8988T (cell line): ENCODE measurements at places on chromosomes 1 and 21.

DNA sequence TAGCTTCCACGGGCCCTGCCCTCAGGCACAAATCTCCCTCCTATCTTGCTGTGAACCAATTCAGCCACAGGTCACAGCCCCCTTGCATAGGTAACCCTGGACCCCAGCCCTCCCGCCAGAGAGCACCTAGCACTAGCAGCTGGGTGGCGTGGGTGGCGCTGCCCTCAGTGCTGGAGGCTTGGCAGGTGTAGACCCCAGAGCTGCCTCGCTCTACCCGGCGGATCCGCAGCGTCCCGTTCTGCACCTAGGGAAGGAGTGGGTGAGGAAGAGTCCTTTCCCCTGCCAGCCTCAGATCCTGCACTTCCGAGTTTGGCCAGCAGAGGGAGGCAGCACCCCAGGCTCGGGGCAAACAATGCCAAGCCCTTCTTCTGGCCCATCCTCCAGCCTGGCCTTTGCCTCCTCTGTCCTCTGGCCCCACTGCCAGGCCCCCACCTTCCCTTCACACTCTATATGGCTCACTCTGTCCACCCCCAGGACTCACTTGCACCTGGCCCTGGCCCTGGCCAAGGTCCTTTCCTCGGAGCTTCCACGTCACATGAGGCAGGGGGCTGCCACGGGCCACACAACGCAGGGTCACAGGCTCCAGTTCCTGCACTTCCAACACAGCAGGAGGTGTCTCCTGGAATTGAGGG, 9.0 kb downstream of the IGSF9 start:
- DNase-seq = peak; percentile 90

- no peak for DNase-seq
These were observed 1.8 kb downstream of the ELAPOR1 start for GRCh38 chr1:109115685-109116084.

DNA sequence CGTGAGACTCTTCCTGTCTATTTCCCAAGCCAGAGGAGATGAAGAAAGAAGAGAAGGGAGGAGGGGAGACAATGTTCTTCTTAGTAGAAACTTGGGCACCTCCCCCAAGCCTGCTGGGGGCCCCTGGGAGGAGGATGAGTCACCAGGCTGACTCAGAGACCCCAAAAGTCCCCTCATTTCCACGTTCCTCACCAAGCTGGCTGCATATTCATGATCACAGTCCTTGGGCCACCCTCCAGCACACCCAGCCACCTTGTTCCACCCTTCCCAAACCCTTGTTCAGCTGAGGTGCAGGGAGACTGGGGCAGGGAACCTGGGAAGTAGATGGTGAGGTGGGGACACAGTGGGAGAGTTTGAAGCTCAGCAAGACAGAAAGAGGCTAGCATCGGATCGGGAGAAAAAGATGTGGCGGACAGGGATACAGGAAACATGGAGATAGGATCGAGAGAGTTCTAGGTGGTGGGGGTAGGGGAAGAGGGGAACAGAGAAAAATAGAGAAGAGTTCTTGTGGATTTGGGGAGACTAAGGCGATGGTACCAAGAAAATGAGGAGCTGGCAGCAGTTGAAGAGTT, 712 bp downstream of the RAB13 start:
- no peak for DNase-seq

DNA sequence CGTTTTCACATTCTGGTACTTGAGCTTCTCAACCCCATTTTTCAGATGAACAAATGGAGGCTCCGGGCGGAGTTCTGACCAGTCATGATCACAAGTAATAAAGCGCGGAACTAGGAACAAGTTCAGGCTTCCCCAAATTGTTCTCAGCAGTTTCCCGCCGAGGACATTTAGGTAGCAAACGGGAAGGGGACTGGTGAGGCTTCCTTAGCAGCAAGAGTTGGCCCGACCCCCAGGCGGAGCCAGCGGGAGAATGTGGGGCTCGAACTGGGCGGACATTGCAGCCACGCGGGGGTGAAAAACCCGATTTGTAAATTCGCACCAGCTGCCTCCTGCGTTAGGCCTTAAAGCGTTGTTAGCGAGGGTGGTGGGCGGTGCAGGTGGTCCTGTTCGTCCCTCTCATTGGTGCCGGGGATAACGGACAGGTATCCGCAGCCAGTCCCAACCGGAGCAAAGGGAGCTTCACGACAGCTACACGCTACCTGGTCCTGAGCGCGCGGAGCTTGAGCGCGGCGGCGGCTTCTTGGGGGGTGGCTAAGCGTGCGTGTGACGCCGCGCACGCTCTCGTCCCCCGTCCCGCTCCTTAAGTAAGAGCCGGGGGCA, 15.3 kb downstream of the SEMA6C start:
- DNase-seq = no peak

DNA sequence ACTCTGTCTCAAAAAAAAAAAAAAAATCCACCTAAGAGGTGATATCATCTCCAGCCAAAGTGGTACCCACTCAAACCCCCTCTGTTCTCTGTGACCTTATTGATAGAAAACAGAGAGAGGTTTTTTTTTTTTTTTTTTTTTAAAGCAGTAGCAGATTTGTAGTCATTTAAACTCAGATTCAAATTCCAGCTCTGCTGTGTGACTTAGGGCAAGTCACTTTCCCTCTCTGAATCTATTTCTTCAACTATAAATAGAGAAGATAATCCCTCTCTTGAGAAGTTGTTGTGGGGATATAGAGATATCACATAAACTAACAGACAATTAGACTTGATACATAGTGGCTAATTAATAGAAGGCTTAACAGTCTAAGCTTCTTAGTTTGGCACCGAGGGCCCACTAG, 48.4 kb downstream of the NKAIN1 start:
- no peak for DNase-seq

DNA sequence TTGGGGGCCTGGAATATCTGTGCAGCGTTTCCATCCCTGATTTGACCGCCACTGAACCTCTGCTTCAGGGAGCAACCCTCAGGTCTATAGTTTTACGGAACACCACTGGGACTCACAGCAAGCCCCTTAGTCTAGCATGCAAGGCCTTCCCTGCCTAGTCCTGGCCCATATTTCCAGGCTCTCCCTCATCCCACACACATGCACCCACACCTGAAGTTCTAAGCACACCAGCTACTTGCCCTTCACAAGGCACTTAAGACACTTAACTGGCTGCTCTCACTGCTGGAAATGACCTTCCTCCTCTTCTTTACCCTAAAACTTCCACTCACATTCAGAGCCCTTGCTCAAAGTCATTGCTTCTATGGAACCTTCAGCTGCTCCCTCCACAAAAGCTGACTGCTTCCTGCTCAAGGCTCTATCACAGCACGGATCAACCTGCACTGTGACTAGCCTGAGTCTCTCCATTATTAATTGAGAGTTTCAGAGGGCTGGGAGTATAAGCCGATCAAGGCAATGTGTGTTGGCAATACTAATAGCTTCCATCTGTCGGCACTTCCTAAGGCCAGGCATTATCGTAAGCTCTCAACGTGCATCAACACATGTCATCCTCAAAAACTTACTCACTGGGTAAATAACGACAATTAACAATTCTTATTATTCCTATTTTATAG, 84.3 kb downstream of the RRAGC start:
- DNase-seq = no peak

DNA sequence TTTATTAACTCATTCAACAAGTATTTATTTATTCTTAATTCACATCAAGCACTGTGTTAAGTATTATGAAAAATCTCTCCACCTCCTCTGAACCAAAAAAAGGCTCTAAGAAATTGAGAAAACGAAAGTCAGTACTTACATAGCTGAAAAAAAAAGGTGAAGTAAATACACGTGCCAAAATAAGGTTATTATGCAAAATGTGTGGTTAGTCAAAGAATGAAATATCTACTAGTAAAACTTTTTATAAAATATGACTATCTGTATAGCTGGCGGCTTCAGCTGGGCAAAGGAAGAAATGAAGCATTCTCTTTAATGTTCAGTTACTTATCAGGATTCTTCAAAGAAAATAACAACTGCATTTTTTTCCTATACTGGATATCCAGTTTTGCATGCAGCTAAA, 35.5 kb upstream of the ASPM start:
- no peak for DNase-seq

GRCh38 chr1:162175379-162176081, 106.0 kb downstream of the NOS1AP start:
- DNase-seq = no peak

DNA sequence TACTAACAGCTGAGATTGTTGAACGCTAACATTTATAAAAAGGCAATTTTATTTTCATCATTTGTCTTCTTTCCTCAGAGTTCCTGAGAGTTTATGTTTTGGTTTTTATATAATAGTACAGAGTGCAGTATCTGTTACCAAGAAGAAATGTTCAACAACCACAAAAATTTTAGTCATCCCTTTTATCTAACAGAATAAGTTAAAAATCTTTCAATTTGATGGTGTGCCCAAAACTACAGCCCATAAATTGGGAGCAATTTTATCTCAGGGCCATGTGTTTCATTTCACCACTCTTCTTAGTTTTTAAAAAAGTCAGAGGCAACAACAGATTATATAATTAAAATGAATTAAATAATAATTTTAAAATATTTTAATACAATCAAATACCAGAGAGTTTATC, 37.1 kb downstream of the NEXN start:
- no peak for DNase-seq

DNA sequence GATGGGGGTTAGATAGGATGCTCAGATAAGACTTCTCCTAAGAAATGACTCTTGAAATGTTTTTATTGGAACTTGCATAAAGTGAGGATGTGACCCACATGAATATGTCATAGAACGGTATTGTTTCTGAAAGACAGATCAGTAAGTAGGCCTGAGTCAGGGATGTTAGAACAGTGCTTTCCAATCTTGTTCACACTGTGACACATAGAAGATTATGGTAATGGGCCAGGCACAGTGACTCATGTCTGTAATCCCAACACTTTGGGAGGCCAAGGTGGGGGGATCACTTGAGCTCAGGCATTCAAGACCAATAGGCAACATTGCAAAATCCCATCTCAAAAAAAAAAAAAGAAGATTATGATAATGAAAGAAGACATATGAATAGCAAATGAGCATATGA, 32.9 kb downstream of the FMO4 start:
- DNase-seq = no peak

DNA sequence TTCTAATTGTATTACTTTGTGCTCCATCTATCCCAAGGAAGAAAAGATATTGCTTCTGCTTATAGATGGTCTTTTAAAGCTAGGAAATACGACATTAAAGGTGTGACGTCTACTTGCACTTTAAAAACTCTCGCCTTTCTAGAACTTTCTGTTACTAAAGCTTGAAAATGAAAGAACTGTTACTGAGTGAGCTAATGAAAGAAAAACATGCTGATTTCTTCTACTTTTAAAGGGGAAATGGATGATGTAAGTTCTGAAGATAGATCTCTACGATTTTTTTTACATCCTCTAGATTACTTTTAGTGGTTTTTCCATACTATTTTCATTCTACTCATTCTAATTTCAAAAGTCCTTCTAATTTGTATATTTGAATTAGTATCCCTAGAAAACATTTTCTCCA, 387.5 kb downstream of the USP25 start:
- no peak for DNase-seq

GRCh38 chr1:165927169-165927568, 99.8 kb downstream of the UCK2 start:
- no peak for DNase-seq

GRCh38 chr1:17452686-17453085, 13.2 kb upstream of the RCC2 start:
- no peak for DNase-seq

DNA sequence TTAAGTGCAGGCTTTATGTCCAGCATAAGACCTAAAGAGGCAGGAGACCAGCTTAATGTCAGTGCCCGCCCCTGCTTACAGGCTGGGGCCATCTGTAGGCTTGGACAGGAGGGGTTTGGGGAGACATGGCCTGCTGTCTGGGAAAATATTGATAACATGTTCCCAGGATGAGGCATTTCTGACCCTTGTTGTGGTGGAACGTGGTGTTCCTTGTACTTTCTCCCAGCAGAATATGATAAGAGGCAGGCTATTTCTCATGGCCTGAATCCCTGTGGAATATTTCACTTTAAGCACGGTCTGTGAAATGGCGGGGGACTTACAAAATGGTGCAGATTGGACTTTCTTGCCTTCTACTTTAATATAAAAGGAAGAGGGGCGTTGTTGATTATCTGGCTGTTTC, 41.9 kb upstream of the PLA2G5 start:
- no peak for DNase-seq

DNA sequence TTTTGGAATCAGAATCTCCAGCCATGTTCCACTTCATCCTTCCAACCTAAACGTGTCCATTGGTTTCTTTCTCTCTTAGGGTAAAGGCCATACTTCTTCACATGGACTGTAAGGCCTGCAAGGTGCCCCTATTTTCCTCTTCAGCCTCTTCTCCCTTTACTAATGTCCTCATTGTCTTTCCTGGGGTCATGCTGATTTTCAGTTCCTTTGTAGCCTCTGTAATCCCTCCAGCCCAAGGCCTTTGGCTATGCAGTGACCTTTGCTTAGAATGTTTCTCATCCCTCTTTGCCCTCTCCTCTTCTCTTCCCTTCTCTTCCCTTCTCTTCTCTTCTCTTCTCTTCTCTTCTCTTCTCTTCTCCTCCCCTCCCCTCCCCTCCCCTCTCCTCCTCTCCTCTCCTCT, 112.5 kb downstream of the SPATA46 start:
- DNase-seq = no peak

DNA sequence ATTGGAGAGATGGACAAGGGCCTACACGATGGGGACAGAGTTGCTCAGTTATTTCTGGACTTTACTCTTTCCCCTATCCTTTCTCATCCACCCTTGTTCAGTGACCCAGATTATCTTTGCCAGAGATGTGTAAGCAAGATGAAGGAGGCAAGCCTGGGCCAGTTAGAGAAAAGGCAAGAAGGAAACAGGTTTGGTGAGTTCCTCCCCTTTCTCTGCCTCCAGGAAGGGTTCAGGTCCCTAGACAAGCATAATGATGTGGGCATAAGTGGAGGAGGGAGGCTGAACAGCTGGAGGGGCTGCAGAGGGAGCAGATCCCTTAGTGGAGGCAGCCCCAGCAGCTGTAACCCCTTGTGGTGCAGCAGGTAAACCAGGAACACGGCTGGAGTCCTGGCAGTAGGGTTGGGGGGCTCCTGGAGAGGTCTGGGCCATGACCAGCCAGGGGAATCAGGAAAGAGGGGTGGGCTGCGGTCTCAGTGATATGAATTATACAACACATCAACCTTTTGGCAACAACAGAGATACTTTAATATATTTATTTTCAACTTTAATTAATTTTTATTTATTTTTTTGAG, 9.2 kb upstream of the CDC42 start:
- DNase-seq = no peak

DNA sequence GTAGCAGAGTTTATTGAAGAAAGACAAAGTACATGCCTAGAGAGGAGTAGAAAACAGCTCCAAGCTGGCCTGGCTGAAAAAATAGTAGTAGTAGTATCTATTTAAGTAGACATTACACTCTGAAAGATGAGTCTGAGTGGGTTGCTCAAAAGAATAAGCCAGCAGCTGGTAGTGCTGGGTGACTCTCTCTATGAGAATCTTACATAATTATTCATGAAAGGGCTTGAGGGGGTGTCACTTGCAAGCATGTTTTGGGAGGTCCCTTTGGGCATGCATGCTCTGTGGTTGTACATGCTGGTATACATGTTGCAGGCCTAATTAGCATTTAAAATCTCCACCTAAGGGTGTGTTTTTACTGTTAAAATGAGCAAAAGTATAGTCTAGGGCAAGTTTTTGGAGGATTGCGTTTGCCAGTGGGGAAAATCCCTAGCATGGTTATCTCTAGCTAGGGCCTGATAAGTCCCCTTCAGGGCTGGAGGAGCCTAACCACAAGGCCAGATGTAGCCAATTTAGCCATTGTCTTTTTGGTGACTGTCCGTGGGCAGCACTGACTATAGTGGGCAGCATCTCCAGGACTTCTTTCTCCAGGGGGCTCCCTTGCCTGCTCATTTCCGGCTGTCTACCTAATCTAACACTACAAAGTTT, 11.0 kb upstream of the FCGR2A start:
- no peak for DNase-seq
